Activated CD4-positive, alpha-beta memory T cell treated with anti-CD3 and anti-CD28 coated beads, Interleukin-2, amount 10 ng/mL, durations not matched to agents 7 days and 5 days (primary cell): ENCODE measurements at places on chromosomes 2 and 18. TPM values are rescaled to one million over a fixed set of nuclear protein-coding genes. Genes with fewer than 3 reads are reported as not detected.

The HOXD13 gene
- total RNA-seq = not detected

The SLC40A1 gene
- 4.4 TPM for total RNA-seq

- H3K4me1 ChIP-seq = peaks cover 24% of the 10 kb centered on the region
- no peak for DNase-seq
- H3K27ac ChIP-seq = no peak overlapping the region
- H3K36me3 ChIP-seq = no peaks in the 10 kb centered on the region
- H3K4me3 ChIP-seq = no peak overlapping the region
These were observed 3.1 kb upstream of the HTR2B start for GRCh38 chr2:231127936-231128335.

DNA sequence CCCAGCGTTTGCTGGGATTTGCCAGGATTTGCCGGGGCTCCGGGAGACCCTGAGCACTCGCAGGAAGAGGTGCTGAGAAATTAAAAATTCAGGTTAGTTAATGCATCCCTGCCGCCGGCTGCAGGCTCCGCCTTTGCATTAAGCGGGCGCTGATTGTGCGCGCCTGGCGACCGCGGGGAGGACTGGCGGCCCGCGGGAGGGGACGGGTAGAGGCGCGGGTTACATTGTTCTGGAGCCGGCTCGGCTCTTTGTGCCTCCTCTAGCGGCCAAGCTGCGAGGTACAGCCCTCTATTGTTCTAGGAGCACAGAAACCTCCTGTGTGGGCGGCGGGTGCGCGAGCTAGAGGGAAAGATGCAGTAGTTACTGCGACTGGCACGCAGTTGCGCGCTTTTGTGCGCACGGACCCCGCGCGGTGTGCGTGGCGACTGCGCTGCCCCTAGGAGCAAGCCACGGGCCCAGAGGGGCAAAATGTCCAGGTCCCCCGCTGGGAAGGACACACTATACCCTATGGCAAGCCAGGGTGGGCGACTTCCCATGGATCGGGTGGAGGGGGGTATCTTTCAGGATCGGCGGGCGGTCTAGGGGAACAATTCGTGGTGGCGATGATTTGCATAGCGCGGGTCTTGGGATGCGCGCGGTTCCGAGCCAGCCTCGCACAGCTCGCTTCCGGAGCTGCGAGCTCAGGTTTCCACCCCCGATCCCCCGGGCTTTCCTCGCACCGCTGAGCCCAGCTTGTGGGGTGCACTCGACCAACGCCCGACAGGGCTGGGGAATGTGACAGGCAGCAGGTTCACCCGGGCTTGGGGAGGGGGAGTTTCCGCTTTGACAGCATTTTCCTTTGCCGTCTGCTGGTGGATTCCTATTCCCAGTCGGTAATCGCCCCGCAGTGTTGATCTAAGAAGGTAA, 2.8 kb downstream of the ONECUT2 start:
- no peak overlapping the region for H3K4me3 ChIP-seq
- H3K27me3 ChIP-seq = peaks cover 90% of the 10 kb centered on the region
- no peak overlapping the region for H3K27ac ChIP-seq
- peaks cover 19% of the 10 kb centered on the region for H3K36me3 ChIP-seq

DNA sequence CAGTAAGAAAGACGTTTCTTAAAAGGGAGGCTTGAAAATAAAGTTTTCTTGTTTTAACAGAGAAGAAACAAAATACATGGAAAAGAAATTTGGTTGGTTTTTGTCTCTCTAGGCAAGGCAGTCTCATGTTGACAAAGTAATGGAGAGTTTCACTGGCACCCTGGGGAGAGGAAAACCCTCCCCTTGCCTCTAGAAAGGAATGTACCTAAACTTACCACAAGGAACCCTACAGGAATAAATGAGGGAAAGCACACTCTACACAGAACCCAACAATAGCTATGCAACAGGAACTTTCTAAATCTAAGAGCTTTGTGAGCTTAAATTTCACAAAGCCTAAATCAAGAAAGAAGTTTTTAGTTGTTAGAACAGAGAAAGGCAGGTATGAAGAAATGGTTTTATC, 37.0 kb downstream of the FIGN start:
- H3K36me3 ChIP-seq = no peaks in the 10 kb centered on the region
- H3K4me1 ChIP-seq = no peaks in the 10 kb centered on the region
- H3K4me3 ChIP-seq = no peak overlapping the region
- no peak overlapping the region for H3K27ac ChIP-seq
- H3K27me3 ChIP-seq = no peaks in the 10 kb centered on the region

DNA sequence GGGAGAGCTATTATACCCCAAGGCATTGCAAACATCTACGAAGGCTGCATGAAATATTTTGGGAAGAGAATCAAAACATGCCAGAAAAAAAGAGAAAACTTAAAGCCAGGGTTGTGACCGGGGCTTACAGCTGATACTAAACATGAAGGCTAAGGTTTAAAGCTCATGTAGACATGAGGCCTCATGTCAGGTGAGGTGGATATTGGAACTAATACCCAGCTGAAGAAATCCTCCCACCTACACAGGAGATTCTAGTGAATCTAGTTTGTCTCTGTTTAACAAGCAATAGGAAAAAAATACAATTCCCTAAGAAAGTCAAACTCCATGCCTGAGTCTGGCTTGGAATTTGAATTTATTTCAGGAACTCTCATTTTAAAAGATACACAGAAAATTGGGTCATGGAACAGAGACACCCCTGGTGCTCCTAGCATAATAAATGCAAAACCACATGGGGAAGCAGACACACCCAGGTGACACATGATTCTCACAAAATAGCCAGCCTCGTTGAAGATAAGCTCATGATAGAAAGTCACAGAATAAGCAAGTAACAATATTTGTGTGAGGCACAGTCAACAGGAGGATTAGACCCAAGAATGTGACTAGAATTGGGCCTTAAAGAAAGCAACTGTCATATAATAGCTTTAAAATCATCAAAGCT, 42.2 kb downstream of the UPP2 start:
- peaks cover 14% of the 10 kb centered on the region for H3K27me3 ChIP-seq
- no peak for DNase-seq
- no peaks in the 10 kb centered on the region for H3K4me1 ChIP-seq
- no peak overlapping the region for H3K27ac ChIP-seq

DNA sequence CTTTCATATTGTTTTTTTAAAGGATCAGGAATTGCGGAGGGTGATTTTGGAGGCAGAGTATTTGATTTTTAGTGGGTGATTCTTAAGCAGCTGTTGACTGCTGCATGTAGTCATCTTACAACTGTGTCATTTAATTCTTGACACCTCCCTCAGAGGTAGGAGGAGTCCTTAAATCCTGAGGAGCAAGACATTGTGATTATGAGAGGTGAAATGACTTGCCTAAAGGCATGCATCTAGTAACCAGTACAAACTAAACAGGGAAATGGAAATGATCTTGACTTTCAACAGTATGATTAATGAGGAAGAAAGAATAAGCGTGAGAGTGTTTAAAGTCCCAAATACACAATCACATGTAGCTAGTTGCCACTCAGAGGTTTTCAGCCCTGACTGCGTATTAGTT, 440.7 kb downstream of the THSD7B start:
- no peak overlapping the region for H3K27ac ChIP-seq
- no peaks in the 10 kb centered on the region for H3K36me3 ChIP-seq
- DNase-seq = no peak
- H3K4me1 ChIP-seq = no peaks in the 10 kb centered on the region

DNA sequence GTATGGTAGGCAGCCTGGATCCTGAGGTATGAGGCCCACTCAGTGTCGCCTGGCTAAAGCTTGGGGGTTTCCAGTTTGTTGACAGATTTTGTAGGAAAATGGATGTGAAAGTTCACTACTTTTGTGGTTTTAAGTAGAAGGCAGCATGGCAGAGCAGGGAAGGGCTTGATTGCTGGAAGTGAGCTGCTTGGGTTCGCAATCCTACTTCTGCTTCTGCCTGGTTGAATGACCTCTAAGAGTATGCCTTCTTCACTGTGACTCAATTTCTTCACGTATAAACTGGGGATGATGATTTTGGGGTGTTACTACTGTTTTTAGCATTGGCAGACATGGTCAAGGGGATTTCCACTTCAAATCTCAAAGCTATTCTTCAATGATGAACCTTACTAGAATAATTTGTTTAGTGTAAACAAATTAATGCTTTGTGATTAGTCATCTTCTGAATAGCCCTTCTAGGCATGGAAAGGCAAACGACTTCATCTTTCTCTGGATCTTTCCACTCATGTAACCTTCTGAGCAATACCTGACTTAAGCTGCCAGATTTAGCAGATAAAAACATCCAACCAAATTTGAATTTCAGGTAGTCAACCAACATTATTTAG, 13.2 kb downstream of the BMP10 start:
- peaks cover 11% of the 10 kb centered on the region for H3K4me1 ChIP-seq
- no peak overlapping the region for H3K4me3 ChIP-seq
- H3K27me3 ChIP-seq = peaks cover 14% of the 10 kb centered on the region
- H3K36me3 ChIP-seq = no peaks in the 10 kb centered on the region

- peaks cover 7% of the 10 kb centered on the region for H3K36me3 ChIP-seq
- no peak for DNase-seq
- H3K27ac ChIP-seq = no peak overlapping the region
- H3K27me3 ChIP-seq = peaks cover 32% of the 10 kb centered on the region
- no peaks in the 10 kb centered on the region for H3K4me1 ChIP-seq
- H3K4me3 ChIP-seq = no peak overlapping the region
These were observed 18.2 kb downstream of the AOX1 start for GRCh38 chr2:200603972-200604371.

GRCh38 chr2:179020156-179020750, 29.7 kb downstream of the CCDC141 start:
- H3K4me1 ChIP-seq = no peaks in the 10 kb centered on the region
- H3K27me3 ChIP-seq = peaks cover 2% of the 10 kb centered on the region
- H3K4me3 ChIP-seq = no peak overlapping the region
- no peaks in the 10 kb centered on the region for H3K36me3 ChIP-seq
- no peak overlapping the region for H3K27ac ChIP-seq

DNA sequence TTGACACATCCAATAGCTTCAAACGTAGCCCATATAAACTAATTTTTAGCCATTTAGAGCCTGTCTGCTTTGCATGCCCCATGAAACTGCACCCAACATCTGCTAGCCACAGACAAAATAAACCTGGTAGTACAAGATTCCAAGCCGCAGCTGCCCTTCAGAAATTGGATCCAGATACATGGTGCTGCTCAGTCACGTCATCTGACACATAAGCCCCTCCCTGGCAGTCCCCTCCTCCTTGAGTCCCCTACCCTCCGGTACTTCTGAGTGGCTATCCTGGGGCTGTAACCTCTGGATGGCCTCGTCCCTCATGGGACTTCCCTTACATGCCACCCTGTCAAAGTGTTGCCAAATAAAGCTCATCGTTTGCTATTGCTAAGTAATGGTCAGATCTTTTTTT, 33.8 kb downstream of the PROC start:
- peaks cover 14% of the 10 kb centered on the region for H3K4me1 ChIP-seq
- H3K36me3 ChIP-seq = peaks cover 3% of the 10 kb centered on the region
- no peak for DNase-seq
- H3K4me3 ChIP-seq = no peak overlapping the region
- peaks cover 19% of the 10 kb centered on the region for H3K27me3 ChIP-seq
- no peak overlapping the region for H3K27ac ChIP-seq

GRCh38 chr2:29726976-29727375, 194.4 kb downstream of the ALK start:
- H3K4me3 ChIP-seq = no peak overlapping the region
- H3K36me3 ChIP-seq = no peaks in the 10 kb centered on the region
- H3K27ac ChIP-seq = no peak overlapping the region
- no peak for DNase-seq

- no peaks in the 10 kb centered on the region for H3K27me3 ChIP-seq
- no peak for DNase-seq
- no peaks in the 10 kb centered on the region for H3K4me1 ChIP-seq
- H3K27ac ChIP-seq = no peak overlapping the region
- no peak overlapping the region for H3K4me3 ChIP-seq
- H3K36me3 ChIP-seq = no peaks in the 10 kb centered on the region
These were observed 347.9 kb downstream of the ADCYAP1 start for GRCh38 chr18:1252534-1252933.

- H3K4me3 ChIP-seq = no peak overlapping the region
- no peak for DNase-seq
- H3K4me1 ChIP-seq = peaks cover 54% of the 10 kb centered on the region
- no peak overlapping the region for H3K27ac ChIP-seq
- H3K36me3 ChIP-seq = peaks cover 3% of the 10 kb centered on the region
These were observed 114.2 kb downstream of the RBMS1 start for GRCh38 chr2:160379399-160379798.

DNA sequence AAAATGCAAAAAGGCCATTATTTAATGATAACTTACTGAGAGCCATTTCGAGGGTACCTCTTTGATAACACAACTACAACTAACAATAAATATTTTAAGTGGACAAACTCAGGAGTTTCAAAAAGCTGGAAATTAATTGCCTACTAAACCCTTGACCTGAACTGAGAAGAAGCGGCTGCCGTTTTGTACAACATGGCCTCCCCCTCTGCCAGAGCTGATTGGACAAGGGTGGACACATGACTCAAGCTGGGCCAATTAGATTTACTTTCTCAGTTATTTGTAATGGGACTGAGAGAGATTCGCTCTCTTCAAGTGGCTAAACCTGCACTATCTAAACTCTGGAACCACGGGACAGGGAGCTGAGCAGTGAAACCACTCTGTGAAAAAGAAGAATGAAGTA, 135.9 kb upstream of the SERPINE2 start:
- no peak for DNase-seq
- H3K27ac ChIP-seq = no peak overlapping the region
- H3K4me1 ChIP-seq = no peaks in the 10 kb centered on the region
- H3K36me3 ChIP-seq = no peaks in the 10 kb centered on the region

GRCh38 chr18:79011300-79011870, 31.8 kb downstream of the SALL3 start:
- no peak for DNase-seq
- H3K27me3 ChIP-seq = peaks cover 3% of the 10 kb centered on the region
- no peaks in the 10 kb centered on the region for H3K36me3 ChIP-seq
- H3K4me1 ChIP-seq = no peaks in the 10 kb centered on the region
- no peak overlapping the region for H3K4me3 ChIP-seq

- peak overlapping the region; percentile 62 for H3K27ac ChIP-seq
- H3K4me3 ChIP-seq = peak overlapping the region; percentile 71
- DNase-seq = peak; percentile 52
- peaks cover 22% of the 10 kb centered on the region for H3K4me1 ChIP-seq
- no peaks in the 10 kb centered on the region for H3K27me3 ChIP-seq
These were observed 14.5 kb upstream of the ZBTB14 start for GRCh38 chr18:5309888-5310470.

GRCh38 chr2:198890490-198890889, 567.2 kb downstream of the SATB2 start:
- no peak overlapping the region for H3K4me3 ChIP-seq
- DNase-seq = no peak
- H3K27ac ChIP-seq = no peak overlapping the region
- H3K27me3 ChIP-seq = no peaks in the 10 kb centered on the region
- H3K36me3 ChIP-seq = no peaks in the 10 kb centered on the region

GRCh38 chr18:38847326-38847725, 1281.7 kb upstream of the CELF4 start:
- no peaks in the 10 kb centered on the region for H3K4me1 ChIP-seq
- H3K36me3 ChIP-seq = no peaks in the 10 kb centered on the region
- H3K27me3 ChIP-seq = no peaks in the 10 kb centered on the region
- no peak overlapping the region for H3K27ac ChIP-seq
- no peak for DNase-seq

The MOGAT1 gene
- total RNA-seq = not detected

The SNED1 gene
- total RNA-seq = 32.6 TPM

GRCh38 chr2:54876764-54877163, 153.3 kb downstream of the EML6 start:
- H3K27me3 ChIP-seq = peaks cover 4% of the 10 kb centered on the region
- H3K27ac ChIP-seq = no peak overlapping the region
- H3K36me3 ChIP-seq = no peaks in the 10 kb centered on the region
- H3K4me1 ChIP-seq = no peaks in the 10 kb centered on the region
- DNase-seq = no peak
